Hypothalamus (tissue), 51 donors: ENCODE measurements at places on chromosomes 7 and 10.

DNA sequence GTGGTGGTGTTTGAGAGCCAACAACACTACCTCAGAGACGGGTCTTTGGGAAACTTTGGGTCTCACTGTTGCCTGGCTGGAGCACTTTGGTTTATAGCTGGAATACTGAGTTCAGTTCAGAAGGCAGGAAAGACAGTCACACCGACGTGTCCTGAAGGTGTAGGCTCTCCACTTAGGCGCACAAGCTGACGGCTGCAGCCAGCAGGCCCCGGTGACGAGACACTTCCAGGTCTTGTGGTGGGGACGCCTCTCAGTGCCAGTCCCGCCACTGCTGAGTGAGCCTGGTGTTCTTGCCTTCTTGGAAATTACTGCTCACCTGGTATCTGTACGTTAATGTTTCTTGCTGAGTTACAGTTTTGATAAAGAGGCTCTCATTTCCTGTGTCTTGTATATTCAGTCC lies 74.0 kb downstream of the WDR37 start:
- no peak for DNase-seq

GRCh38 chr10:23432166-23432565 lies 6.7 kb upstream of the OTUD1 start:
- DNase-seq, result no peak

DNA sequence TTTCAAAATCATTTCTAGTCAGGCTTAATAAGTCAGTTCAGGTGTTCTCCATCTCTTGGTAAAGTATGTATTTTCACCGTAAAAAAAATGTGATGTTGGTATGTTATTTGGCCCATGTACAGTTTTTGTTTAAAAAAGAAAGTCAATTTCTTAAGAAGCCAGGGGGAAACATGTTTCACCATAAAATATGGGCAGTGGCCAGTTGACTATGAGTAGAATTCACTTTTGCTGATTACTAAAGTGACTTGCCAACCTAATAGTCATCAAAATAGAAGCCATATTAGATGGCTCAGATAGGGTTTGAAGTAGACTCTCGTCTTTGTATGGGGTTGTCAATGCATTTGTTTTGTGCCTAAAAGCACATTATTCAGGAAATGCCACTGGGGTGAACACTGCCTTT lies 266.3 kb downstream of the BICC1 start:
- DNase-seq, result no peak

- DNase-seq, result no peak
Observed at GRCh38 chr7:148729984-148730733, 31.5 kb downstream of the CUL1 start.

GRCh38 chr10:103968441-103969391 lies 1.8 kb downstream of the SLK start:
- DNase-seq, result no peak

- no peak for DNase-seq
Observed at GRCh38 chr10:84511709-84512285, 183.4 kb downstream of the CCSER2 start.

GRCh38 chr7:70392877-70393435 lies 739.0 kb upstream of the GALNT17 start:
- DNase-seq, result no peak

GRCh38 chr7:148872188-148872587 lies 11.9 kb downstream of the EZH2 start:
- no peak for DNase-seq

DNA sequence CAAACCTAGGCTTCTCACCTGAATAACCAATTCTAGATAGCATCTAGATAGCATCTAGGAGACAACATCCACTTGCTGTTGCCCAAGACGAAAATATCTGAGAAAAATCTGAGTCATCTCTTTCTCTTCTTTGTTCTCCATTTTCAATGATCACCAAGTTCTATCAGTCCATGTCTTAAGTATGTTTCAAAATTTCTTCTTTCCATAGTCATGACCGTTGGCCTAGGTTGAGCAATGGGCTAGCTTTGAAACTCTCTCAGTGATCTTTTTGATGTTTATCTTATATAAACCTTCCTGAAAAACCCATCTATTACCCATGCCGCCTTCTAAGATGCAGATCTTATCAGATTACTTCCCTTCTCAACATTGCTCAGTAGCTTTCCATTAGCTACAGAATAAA lies 23.4 kb upstream of the CASD1 start:
- no peak for DNase-seq

DNA sequence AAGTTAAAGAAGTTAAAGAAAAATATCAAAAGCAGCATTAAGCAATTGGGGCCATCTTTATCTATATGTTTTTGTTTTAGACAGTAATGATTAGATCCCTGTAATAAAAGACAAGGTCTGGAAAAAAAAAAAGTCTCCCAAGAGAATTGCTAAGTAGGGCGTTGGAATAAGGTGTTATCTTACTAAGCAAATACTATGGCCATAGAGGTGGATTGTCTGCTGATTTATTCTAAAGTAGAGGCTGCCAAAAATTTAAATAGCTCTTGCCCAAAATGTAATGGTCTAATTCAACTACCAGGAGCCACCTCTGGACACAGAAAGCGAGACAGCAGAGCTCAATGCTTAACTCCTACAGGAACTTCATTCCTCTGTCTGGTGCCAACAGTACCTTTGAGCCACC lies 71.6 kb downstream of the HERPUD2 start:
- DNase-seq, result no peak

- DNase-seq, result no peak
Observed at GRCh38 chr7:50359995-50360925, 55.7 kb downstream of the IKZF1 start.

GRCh38 chr10:534047-534566 lies 155.4 kb downstream of the DIP2C start:
- DNase-seq, result no peak

DNA sequence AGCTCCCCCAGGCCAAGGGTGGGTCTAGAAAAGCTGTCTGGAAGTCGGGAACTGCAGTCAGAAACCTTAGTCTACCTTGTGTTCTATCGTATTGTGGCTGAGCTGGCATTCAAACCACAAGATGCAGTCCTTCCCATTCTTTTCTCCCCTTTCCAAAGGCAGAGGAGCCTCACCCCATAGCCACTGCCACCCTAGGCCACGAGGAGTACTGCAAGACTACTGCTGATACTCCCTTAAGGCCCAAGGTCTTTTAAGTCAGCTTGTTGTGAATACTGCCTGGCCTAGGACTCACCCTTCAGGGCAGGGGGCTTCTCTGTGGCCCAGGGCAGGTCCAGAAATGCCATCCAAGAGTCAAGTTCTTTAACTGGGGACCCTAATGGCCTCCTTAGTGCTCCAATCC lies 214.5 kb upstream of the CNTNAP2 start:
- no peak for DNase-seq

DNA sequence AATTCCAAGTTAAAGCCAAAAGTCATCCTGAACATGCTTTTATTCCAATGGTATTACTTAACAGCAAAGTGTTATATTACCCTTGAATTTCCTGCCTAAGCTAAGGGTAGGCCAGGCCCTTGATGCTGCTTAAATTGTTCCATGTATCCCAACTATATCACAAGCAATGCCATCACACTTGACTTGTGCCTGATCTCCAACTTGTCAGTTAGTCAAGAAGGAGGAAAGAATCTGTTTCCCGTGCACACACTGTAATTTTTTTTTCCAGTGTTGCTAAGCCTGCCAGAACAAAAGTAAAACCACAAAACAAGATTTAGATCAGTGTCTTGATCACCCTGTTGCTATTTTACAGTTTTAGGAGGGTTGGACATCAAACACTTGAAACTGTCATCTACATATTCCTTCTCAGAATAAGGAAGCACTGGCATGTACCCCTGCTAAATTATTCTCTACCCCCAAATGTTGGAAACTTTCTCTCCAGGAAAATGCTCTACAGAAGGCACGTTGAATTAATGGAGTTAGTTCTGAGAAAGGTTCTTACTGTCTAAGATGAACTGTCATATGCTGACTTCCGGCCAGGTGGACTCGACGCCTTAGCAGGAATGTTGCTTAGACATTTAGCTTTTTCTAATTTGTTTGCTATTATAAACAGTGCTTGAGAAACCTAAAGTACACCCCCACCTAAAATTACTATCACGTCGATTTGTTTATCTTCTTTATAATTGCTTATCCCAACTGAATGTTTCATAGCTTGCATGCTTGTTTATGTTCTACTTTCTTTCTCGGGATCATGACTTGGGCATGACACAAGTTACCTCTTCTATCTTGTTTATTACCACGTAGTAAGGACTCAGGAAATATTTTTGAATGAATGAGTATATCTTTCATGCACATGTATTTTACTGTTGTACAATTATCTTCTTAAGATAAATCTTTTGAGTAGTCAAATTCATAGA lies 105.5 kb upstream of the ZNF438 start:
- no peak for DNase-seq

DNA sequence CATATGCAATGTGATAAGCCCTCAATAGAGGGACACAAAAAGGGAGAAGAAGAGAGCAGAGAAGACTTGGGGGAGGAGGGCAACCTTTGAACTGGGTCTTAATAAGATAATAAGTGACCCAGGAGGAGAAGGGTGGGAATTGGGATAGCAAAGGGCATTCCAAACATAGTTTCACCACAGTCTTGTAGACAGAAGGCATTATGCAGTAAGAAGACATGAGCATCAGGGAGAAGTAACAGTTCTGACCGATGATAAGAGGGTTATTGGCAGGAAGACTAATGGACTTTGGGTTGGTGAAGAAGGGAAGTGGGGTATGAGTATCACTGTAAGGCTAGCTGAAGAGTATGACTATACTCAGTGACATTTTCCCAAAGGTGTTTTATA lies 63.6 kb downstream of the TES start:
- no peak for DNase-seq

DNA sequence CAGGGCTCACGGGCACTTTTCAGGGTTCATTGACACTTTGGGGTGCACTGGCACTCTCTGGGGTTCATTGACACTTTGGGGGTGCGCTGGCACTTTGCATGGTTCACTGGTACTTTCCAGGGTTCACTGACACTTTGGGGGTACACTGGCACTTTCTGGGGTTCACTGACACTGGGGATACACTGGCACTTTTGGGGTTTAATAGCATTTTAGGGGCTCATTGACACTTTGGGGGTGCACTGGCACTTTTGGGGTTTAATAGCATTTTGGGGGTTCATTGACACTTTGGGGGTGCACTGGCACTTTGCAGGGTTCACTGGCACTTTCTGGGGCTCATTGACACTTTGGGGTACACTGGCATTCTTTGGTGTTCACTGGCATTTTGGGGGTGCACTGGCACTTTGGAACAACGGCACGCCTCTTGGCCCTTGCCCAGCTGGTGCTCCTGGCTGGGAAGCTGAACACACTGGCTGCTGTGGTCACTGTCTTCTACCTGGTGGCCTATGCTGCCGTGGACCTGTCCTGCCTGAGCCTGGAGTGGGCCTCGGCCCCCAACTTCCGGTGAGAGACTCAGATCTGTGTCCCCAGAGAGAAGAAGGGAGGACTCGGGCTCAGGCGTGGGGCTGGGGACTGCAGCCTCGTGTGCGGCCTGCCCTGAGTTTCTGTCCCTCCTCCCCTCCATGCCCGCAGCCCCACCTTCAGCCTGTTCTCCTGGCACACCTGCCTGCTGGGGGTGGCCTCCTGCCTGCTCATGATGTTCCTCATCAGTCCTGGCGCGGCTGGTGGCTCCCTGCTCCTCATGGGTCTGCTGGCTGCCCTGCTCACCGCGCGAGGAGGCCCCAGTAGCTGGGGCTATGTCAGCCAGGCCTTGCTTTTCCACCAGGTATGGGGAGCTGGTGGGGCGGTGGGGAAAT lies 6.2 kb upstream of the TRIP6 start:
- no peak for DNase-seq

GRCh38 chr10:12957081-12957480 lies 44.4 kb downstream of the CCDC3 start:
- no peak for DNase-seq

GRCh38 chr7:46321556-46322205 lies 400.6 kb upstream of the IGFBP3 start:
- DNase-seq, result no peak

DNA sequence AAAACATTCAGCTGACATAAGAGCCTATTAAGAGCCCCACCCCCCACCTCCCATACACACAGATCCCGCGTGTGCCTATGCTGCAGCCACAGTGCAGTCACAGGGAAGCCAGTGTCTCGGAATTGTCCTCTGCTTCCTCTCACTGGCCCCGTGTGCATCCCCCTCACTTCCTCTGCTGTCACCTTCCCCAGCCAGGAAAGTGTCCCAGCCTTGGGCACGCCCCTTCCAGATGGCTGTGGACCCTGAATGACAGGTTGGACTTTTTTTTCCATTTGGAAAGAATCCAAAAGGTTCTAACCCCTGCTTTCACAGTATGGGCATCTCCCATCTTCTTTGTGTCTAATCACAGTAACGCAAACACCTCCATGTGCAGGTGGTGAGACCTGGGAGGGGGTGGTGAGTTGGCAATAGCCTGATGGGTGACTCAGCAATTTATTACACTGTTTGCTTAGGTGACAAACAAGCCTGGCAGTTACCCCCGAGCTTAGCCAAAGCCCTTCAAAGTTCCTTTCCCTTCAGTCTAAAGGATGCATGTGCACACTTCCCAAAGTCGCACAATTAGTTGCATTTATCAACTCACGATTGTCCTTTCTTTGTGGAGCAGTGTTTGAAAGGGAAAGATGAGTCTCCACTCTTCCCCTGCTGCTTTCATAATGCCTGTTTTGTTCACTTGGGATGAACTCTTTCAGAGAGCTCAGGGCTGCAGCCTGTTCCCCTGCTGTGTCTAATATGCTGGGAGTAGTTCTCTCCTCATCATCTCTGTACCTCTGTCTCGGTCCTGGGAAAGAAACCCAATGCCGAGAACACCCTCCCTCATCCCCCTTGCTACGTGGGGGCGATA lies 67.5 kb upstream of the EFCAB10 start:
- no peak for DNase-seq

DNA sequence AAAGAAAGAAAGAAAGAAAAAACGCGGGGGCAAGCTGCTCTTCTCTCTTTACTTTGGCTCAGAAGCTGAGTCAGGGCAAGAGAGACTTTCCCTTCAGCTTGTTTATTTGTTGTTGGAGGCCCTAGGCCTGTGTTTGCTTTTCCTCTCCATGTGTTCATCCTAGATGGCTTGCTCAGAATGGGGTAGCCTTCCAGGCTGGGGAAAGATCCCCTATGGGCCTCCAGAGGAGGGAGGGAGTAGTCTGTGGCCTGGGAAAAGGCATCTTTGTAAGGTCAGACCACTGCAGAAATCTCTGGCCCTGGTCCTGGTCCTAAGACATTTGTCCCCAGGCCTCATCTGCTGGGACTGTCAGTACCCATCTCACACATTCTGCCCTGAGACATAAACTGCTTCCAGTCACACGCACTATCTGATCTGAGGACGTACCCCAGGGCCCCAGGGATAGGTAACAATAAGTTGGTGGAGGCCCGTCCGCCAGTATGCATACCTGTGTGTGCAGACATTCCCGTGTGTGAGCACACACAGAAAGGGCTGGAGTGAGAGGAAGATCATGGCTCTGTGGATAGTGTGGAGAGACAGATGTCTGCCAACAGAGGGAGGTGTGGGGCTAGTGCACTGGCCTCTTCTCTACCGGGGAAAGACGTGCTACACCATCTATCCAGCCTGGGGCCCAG lies 4.9 kb upstream of the SCD start:
- peak; percentile 50 for DNase-seq

- DNase-seq, result no peak
Observed at GRCh38 chr7:35721288-35721687, 26.4 kb upstream of the HERPUD2 start.

DNA sequence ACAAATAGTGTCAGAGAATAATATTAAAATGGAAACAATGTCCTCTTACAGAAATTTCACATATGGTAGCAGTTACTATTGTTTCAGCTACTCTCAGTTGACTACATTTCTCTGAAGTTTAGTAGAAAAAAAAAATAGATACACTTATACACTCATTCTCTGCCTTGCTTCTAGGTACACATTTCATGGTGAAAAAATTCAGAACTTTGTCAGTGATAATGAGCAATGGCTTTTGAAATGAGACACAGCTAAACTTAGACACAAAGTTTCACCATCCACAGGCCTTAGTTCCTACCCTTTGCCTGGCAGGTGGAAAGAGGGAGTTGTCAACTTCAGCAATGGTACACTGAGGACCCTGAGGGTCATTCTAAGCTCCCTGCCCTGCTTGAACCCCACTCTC lies 69.2 kb downstream of the CPVL start:
- DNase-seq, result no peak
